ENCODE measurements at places on chromosomes 7 and 10. TPM values are rescaled to one million over a fixed set of nuclear protein-coding genes. Genes with fewer than 3 reads are reported as not detected.

DNA sequence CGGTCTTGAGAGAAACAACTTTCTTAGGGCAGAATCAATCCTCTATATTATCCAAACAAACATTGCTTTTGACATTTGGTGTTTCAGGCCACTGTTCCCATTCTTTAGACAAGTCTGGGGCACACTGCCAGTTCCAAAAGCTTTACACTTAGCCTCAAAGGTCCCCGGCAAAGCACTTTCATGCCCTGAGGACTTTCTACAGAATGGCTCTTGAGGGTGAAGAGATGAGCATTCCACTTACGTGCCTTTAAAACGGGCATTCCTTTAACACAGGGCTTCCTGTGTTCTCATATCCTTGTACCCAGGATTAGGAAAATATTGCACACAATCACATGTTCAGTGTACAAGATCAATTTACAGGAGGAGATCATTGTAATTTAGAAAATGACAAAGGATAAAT is 13.1 kb upstream of the TMEM213 start:
- H3K4me3 ChIP-seq: no peak overlapping the region
- H3K27me3 ChIP-seq: no peaks in the 10 kb centered on the region
- no peaks in the 10 kb centered on the region for H3K4me1 ChIP-seq
- H3K27ac ChIP-seq: no peak overlapping the region
- H3K36me3 ChIP-seq: no peaks in the 10 kb centered on the region

DNA sequence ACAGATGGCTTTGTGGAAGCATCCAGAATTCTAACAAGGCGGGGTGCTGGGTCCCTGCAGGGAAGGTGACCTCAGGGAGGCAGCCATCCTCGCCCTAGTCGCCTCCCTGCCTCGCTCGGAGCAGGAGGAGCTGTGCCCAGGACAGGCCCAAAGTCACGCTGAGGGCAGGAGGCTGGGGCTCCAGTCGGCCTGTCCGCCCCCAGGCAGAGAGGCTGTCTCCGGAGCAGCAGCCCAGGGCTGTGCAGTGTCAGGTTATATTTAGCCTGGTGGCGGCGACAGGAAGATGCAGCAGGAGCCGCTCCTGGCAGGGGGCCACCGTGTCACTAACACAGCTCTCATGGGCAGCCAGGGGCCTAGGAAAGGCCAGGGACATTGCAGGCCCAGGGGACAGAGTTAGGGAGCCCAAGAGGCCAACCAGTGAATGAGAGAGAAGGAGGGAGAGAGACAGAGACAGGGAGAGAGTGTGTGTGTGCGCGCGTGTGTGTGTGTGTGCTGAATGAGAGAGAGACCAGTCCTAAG is 13.5 kb downstream of the KCNH2 start:
- no peak overlapping the region for H3K27ac ChIP-seq
- peaks cover 6% of the 10 kb centered on the region for H3K27me3 ChIP-seq
- H3K36me3 ChIP-seq: no peaks in the 10 kb centered on the region
- H3K4me3 ChIP-seq: no peak overlapping the region
- H3K4me1 ChIP-seq: peaks cover 19% of the 10 kb centered on the region

DNA sequence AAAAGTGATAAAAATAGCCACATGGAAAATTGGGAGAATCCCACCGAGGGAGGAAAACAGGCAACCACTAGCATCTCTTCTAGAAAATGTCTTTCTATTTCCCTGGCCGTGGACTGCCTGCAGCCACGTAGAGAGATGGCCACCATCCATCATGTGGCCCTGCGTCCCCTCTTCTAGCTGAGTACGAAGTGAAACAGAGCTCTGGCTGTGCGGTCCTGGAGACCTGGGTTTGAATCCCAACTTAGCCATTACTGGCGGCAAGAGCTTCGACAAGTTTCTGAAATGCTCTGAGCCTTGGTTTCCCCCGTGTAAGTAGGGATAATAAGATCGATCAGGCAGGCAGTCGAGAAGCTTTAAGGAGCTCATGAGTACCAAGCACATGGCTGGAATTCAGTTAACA is 32.9 kb downstream of the ZCCHC24 start:
- no peaks in the 10 kb centered on the region for H3K27me3 ChIP-seq
- H3K36me3 ChIP-seq: no peaks in the 10 kb centered on the region
- DNase-seq: no peak
- H3K27ac ChIP-seq: no peak overlapping the region
- H3K4me3 ChIP-seq: no peak overlapping the region
- peaks cover 56% of the 10 kb centered on the region for H3K4me1 ChIP-seq

- peak within 1 kb of the TSS; percentile 94 for H3K4me3 ChIP-seq
- no peaks in the 10 kb centered on the region for H3K27me3 ChIP-seq
- peak; percentile 93 for DNase-seq
- H3K27ac ChIP-seq: peak within 1 kb of the TSS; percentile 99
- no peaks in the 10 kb centered on the region for H3K36me3 ChIP-seq
These were observed at the start of gene KMT2C for GRCh38 chr7:152435384-152436110. Gene KMT2C (minus strand): TSS chr7:152436003. CDS start chr7:152435786, 217 bp downstream.

The ADCYAP1R1 gene
- total RNA-seq: 0.15 TPM

Measured in upper lobe of left lung (tissue), 6 donors.